ENCODE measurements at places on chromosomes 11 and 22. TPM values are rescaled to one million over a fixed set of nuclear protein-coding genes. Genes with fewer than 3 reads are reported as not detected.

The ZC3H7B gene
- 39.3 TPM for total RNA-seq

The BTBD10 gene
- total RNA-seq = 18.9 TPM

DNA sequence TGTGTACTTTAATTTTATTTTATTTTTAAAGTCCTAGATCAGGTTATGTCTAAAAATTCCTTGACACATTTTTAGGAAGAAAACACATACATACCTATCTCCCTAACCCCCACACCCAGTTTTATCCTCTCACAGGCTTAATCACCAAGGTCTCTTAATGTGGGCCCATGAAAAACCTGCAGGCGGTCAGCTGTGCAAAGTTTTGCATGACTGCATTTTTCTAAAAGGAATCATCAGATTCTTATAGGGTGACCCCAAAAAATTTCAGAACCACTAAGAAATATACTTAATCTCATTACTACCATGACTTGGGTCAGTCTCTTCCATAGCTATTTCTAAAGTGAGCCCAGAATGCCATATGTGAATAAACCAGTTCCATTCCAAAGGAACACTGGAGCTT lies 19.8 kb downstream of the SAA1 start:
- H3K36me3 ChIP-seq = peaks cover 57% of the 10 kb centered on the region
- no peak for DNase-seq
- no peaks in the 10 kb centered on the region for H3K27me3 ChIP-seq
- no peak overlapping the region for H3K27ac ChIP-seq

DNA sequence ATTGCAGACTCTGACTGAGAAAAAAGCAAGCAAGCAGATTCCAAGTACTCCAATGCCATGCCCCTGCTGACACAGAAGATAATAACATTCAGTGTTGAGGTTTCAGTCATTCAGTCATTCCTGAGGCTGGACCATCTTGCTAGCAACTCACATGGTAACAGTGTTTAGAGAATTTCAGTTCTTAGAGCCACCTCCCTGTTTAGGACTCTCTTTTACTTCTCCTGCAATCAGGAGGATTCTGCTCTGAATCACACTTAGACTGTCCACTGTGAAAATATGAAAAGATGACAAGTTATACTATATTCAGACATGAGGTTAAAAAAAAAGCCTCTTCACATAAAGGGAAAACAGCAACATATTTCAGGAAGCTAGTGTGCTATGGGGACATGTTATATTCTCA lies 183.9 kb upstream of the CTSC start:
- peaks cover 2% of the 10 kb centered on the region for H3K27me3 ChIP-seq
- no peaks in the 10 kb centered on the region for H3K4me1 ChIP-seq
- no peak for DNase-seq
- no peak overlapping the region for H3K27ac ChIP-seq

- H3K36me3 ChIP-seq = no peaks in the 10 kb centered on the region
- no peak for DNase-seq
- H3K4me3 ChIP-seq = no peak overlapping the region
- no peaks in the 10 kb centered on the region for H3K4me1 ChIP-seq
- H3K27ac ChIP-seq = no peak overlapping the region
Measured at GRCh38 chr22:35605369-35605680, 11.8 kb downstream of the MB start.

GRCh38 chr11:114187173-114187572 lies 109.0 kb upstream of the NNMT start:
- H3K36me3 ChIP-seq = no peaks in the 10 kb centered on the region
- no peak for DNase-seq
- H3K27me3 ChIP-seq = no peaks in the 10 kb centered on the region
- no peak overlapping the region for H3K27ac ChIP-seq

GRCh38 chr11:103928040-103928801 lies 108.2 kb upstream of the DDI1 start:
- H3K4me3 ChIP-seq = no peak overlapping the region
- no peaks in the 10 kb centered on the region for H3K4me1 ChIP-seq
- H3K27me3 ChIP-seq = no peaks in the 10 kb centered on the region
- no peak for DNase-seq

GRCh38 chr11:74226907-74227306 lies 55.8 kb downstream of the PPME1 start:
- DNase-seq = no peak
- no peaks in the 10 kb centered on the region for H3K27me3 ChIP-seq
- peaks cover 2% of the 10 kb centered on the region for H3K4me1 ChIP-seq
- H3K27ac ChIP-seq = no peak overlapping the region
- H3K36me3 ChIP-seq = peaks cover 18% of the 10 kb centered on the region

DNA sequence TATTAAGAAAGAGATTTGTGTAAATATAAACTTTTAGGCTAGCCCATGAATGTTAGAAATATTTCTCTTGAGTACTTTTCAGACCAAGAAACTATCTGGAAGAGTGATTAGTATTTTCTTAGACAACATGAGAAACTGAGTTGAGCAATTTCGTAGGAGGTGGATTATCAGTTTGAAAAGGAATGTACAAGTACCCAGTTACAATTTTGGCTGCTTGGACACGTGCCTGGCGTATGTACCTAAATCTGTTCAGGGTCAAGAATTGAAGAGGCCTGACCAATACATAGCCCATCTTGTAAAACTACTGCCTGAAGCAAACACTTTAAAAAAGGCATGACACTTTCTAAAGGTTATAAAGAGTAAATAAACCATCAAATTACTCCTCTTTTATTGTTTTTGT lies 71.1 kb downstream of the CCDC73 start:
- H3K36me3 ChIP-seq = no peaks in the 10 kb centered on the region
- H3K27ac ChIP-seq = no peak overlapping the region
- H3K4me1 ChIP-seq = no peaks in the 10 kb centered on the region
- no peaks in the 10 kb centered on the region for H3K27me3 ChIP-seq
- no peak overlapping the region for H3K4me3 ChIP-seq

DNA sequence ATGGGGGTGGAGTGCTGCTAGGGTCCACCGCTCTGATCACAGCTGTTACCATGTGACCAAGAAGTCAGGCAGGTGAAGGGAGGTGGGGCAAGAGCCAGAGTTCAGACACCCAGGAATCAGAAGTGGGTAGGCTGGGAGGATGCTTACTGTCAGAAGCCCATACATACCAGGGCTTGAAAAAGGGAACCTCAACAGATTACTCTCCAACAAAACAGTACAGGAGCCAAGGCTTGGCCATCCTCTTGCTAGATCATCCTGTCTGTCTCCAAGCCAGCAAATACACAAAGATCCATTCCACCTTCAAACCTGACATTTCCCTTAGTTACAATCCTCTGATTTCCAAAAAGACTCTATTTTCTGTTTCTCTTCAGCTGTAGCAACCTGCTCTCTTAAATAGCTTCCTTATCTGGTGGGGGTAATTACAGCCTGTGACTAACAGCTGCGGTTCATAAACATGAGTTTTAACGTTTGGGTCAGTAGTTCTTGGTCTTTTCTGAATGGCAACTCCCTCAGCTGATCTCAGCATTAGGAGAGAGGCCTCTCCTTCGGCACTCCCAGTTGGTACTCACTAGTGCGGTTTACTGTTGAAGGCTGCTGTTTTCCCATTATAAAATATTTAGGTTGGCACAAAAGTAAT lies 31.1 kb upstream of the WT1 start:
- no peak for DNase-seq
- H3K27me3 ChIP-seq = no peaks in the 10 kb centered on the region
- no peak overlapping the region for H3K4me3 ChIP-seq
- H3K4me1 ChIP-seq = no peaks in the 10 kb centered on the region

Data from CD4-positive, CD25-positive, alpha-beta regulatory T cell (primary cell).